ENCODE measurements at places on chromosomes 11 and 22.

- DNase-seq = no peak
Observed at GRCh38 chr11:129273322-129273721, 81.2 kb upstream of the ARHGAP32 start.

- DNase-seq = no peak
Observed at GRCh38 chr11:44047931-44048431, at the start of gene ACCSL. Gene ACCSL, plus strand, starts transcription at chr11:44047981. Its CDS starts 56 bp downstream, at chr11:44048037.

DNA sequence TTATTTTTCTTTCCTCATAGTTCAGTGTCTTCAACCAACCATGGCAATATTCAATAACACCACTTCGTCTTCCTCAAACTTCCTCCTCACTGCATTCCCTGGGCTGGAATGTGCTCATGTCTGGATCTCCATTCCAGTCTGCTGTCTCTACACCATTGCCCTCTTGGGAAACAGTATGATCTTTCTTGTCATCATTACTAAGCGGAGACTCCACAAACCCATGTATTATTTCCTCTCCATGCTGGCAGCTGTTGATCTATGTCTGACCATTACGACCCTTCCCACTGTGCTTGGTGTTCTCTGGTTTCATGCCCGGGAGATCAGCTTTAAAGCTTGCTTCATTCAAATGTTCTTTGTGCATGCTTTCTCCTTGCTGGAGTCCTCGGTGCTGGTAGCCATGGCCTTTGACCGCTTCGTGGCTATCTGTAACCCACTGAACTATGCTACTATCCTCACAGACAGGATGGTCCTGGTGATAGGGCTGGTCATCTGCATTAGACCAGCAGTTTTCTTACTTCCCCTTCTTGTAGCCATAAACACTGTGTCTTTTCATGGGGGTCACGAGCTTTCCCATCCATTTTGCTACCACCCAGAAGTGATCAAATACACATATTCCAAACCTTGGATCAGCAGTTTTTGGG, at the start of gene OR51T1:
TSS of gene OR51T1 (plus strand) at position 41 of the 641 bp plus-strand sequence. CDS start at position 41, 0 bp downstream.
- DNase-seq = no peak

GRCh38 chr11:128830290-128831173, 36.6 kb downstream of the KCNJ1 start:
- no peak for DNase-seq

GRCh38 chr11:2688381-2689231, 11.2 kb downstream of the KCNQ1OT1 start:
- no peak for DNase-seq

DNA sequence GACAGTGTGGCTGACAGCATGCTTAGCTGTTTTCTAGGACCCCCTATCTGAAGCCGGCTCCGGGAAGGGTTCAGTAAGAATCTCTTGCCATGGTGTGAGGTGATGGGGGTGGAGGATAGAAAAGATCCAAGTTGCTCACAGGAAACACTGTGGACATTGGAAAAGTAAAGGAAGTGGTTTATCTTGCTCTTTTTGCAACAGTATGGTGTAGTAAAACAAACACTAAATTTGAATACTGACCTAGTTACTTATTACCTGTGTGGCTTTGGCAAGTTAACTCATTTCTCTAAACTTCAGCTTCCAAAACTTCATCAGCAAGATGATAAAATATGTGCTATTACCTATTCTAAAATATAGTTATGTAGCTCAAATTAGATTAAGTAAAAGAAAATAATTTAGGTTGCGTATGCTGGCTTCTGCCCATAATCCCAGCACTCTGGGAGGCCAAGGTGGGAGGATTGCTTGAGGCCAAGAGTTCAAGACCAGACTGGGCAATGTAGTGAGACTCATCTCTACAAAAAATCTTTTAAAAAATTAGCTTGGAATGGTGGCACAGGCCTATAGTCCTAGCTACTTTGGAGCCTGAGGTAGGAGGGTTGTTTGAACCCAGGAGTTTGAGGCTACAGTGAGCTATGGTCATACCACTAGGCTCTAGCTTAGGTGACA, 51.6 kb upstream of the APOA1 start:
- no peak for DNase-seq

DNA sequence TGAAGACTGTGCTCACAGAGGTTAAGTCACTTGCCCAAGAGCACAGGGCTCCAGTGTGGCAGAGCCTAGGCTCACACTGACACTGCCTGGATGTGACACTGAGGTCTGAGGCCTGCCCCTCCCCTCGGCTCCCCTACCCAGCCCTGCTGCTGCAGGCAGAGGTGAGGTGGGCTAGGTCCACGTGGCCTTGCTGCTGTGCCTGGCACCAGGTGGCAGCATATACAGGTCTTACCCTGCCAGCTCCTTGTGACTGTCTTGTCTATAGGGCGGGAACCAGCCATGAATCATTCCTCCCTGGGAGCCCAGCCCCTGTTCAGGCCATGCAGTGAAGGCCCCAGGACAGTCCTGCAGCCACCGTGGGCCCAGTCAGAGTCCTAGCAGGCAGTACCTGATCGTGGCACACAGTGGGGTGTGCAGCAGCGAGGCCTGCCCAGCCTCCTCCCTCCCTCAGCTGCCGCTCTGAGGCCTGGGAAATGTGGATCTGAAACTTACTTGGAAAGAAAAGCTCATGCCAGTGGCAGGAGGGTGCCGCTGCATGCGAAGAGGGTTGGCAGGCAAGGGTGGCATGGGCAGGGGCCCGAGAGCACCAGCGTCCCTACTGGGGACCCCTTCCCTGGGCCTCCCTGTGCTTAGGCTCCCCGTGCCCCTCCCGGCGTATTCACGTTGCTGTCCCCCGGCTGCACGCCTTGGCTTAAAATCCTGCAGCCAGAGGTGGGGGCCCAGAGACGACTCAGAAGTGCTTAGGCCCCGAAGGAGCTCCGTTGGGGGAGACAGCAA, 1.2 kb upstream of the CERK start:
- no peak for DNase-seq

GRCh38 chr11:26158251-26158650, 173.7 kb upstream of the ANO3 start:
- DNase-seq = no peak

- no peak for DNase-seq
Observed at GRCh38 chr22:48872271-48873190, 955.1 kb downstream of the BRD1 start.

DNA sequence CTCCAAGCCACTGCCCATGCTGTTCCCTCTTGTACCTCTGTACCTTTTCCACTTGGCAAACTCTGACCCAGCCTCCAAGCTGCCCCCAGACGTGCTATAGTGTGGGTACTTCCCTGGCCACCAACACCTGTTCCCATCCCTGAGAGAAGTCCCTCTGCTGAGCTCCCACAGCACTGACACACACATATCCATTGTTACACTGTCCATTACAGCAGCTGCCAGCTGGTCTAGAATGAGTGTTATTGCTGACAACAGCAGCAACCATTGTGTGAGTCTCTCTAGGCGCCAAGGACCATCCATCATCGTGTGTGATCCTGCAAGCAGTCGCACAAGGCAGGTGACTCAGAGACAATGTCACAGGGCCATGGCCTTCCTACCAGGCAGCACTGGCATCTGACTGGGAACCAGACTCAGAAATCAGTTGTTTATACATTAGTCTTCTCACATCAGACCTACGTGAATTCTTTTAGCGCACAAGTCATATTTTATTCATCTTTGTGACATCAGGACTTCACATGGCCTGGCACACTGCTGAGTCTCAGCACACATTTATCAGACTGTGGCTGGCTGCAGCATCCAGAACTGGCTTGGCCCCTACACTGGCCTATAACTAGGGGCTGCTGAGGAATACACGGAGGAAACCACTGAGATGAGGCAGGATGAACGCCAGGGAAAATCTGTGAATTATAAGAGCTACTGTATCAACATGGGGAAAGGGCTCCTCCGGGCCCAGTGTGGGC, 56.4 kb downstream of the SGSM3 start:
- peak; percentile 78 for DNase-seq

DNA sequence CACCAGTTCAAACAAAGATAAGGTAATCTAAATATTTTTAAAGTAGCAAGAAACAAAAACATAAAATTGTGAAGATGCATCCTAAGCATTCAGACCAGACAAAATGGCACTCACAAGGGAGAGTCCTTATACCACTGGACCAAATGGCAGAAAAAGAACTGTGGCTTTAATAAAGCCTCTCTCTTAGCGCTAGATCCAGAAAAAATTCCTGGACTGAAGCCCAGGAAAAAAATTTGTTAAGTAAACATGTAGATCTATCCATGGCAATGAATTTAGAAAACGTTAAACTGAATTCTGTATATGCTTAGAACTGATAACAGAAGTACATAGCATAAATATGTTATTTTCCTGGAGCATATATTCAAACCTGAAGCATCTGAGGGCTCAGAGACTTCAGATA, 11.8 kb upstream of the CD59 start:
- peak; percentile 10 for DNase-seq

DNA sequence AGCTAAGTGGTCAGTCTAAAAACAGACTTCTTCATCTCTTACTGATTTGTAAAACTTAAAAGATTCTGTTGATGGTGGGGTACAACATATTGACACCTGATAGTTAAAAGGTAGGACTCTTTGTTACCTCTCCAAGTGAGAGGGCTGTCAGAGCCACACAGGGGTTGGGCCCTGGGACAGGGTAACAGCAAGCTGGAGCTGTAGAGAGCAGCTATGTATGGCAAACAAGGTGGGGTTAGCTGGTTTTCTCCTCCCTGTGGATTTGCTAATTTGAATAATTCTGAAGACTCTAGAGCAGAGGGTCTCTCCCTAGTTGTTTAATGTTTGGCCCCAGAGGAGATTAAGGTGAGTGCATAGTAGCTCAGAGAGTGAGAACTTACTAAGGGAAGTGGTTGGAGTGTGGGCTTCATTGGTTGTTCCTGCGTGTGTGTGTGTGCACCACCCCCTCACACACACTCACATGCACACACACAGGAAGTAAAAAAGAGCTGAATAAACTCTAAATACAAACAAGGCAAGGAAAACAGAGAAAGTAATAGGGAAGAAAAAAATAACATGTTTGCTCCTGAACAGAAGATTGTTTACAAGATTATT, 9.2 kb upstream of the GAS2 start:
- DNase-seq = no peak

- DNase-seq = peak; percentile 45
Observed at GRCh38 chr11:69131644-69132300, 24.0 kb upstream of the SMIM38 start.

DNA sequence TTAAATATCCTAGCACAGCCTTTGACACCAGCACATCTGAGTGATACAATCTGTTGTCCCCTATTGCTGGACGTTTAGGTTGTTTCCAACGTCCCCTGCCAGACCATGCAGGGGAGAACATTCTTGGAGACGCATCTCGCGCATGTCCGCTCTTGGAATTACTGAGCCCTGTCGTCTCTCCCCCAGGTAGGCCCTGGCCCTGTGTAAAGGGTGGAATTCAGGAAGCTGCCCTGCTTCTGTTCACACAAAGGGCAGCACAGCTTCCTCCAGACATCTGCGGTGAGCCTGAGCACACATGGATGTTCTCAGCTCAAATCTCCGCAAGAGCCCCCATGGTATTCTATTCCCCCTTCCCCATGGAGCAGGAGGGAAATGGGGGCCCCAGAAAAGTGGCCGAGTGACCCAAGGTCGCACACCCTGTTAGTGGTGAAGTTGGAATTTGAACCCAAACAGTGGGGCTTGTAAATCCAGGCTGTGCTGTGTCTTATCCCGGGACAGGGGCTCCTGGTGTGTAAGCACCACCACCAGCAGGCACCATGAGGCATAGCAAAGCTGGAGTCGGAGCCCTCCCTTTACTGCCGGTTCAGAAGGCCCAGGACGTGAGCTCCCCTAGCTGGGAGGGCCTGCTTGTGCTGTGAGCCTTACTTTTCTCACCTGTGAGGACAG, 5.0 kb upstream of the FGF19 start:
- no peak for DNase-seq

DNA sequence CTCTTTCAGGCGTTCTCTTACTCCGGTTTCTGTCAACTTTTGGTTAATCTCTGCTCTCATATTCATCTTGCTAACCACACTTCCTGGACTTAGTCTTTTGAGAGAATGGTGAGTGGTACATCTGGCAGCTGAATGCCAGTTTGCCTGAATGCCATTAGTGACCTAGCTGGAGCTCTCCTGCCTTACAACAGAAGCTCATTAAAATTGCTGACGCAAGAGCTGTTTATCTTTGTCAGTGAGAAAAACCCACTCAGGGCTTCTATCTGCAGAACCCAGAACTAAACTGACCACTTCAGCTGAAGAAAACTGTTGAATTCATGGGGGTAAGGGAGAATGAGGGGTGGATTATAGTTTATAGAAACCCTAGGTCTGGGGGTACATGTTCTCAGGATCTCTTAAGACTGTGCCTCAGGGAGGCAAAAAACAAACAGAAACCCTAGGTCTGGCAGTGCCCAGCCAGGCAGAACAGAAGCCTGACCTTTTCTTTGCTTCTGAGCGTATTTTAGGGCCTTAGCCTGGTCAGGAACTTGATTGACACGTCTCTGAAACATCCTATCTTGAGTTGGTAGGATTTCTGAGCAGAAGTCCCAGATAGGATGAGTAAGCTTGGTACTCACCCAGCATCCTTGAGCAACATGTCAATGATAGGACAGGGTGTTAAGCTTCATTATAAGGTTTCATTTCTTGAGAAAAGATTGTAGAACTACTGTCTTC, 52.8 kb upstream of the YWHAH start:
- peak; percentile 18 for DNase-seq

DNA sequence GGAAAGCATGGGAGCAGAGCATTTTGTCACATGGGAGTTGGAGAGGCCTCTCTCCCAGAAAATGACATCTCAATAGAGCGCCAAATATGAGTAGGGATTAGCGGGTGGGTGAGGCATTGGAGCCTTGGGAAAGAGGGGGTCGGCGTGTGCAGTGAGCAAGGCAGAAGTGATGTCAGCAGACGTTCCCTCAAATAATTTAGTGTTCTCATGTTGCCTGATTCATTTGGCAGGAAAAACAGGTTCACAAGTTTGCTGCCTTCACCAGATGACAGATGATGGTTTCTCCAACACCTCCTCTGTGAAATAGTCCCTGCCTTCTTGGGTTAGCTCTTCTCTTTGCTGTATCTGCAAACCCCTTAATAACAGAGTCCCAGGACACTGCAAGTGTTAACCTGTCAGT, 118.5 kb upstream of the ARHGAP20 start:
- no peak for DNase-seq

- no peak for DNase-seq
Observed at GRCh38 chr22:20147237-20147988, 3.4 kb downstream of the CCDC188 start.

- DNase-seq = no peak
Observed at GRCh38 chr11:454801-455565, 4.9 kb downstream of the PTDSS2 start.

DNA sequence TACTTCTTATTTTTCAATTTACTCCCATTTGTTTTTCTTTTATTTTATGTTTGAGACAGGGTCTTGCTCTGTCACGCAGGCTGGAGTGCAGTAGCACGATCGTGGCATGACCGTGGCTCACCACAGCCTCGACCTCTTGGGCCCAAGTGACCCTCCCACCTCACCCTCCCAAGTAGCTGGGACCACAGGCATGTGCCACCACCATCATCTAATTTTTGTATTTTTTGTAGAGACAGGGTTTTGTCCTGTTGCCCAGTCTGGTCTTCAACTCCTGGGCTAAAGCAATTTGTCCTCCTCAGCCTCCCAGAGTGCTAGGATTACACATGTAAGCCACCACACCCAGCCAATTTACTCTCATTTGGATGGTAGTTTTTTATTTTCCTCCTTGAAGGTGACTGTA, 679.3 kb upstream of the CCDC179 start:
- no peak for DNase-seq

- no peak for DNase-seq
Observed at GRCh38 chr11:111423250-111423615, 44.2 kb upstream of the POU2AF1 start.

GRCh38 chr11:99614352-99614751, 593.6 kb downstream of the CNTN5 start:
- no peak for DNase-seq

Data from NCI-H2029 (cell line).